ENCODE measurements at places on chromosomes 5 and 9.

DNA sequence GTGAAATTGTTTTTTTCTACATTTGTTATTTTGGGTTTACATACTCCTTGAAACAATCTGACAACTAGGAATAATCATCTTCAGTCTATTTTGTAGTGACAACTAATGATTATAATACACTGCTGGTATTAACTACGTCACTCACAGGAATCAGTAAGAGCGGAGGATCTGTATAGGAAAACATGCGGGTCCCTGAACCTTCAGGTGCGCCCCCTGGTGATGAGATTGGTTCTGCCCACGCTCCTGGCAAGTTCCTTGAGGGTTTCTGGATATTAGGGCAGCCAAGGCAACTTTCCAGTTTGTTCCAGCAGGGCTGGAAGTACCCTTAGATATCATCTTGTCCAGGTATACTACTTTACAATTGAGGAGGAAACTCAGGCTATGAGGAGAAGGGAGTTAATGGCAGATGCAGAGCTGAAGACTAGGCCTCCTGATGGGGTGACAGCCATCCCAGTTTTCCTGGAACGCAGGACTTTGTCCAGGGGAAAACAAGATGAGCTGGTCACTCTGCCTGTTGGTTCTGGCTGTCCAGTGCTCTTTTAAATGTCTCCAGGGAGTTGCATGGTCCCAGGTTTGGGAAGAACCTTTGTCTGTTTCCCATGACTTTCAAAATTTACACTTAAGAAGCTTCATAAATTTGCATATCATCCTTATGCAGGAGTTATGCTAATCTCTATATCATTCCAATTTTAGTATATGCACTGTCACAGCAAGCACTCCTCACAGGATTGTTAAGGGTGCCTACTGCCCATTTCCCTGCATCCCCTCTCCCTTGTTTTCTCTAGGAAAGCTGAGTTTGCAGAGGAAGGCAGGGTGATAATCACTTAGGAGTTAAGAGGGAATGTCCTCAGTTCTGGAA lies 14.9 kb upstream of the WNT8A start:
- DNase-seq = peak; percentile 74

DNA sequence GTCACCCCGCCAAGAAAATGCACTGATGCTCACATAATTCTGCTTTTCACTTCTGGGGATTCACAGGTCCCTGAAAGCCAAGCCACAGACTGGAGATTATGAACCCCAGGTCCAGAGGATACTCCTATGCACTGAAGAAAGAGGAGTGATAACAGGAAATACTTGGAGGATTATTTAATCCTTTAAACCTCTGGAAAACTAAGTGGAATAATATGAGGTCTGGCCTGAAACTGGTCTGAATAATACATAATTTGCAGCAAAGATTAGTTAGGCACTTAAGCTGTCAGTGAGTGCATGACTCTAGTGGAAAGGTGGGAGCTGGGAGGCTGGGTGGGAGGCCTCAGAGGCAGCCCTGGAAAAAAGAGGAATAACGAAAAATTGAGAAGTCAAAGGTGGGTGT lies 45.7 kb downstream of the MARCHF3 start:
- DNase-seq = no peak

- DNase-seq = no peak
These were observed 357.7 kb downstream of the NPR3 start for GRCh38 chr5:33068786-33069185.

DNA sequence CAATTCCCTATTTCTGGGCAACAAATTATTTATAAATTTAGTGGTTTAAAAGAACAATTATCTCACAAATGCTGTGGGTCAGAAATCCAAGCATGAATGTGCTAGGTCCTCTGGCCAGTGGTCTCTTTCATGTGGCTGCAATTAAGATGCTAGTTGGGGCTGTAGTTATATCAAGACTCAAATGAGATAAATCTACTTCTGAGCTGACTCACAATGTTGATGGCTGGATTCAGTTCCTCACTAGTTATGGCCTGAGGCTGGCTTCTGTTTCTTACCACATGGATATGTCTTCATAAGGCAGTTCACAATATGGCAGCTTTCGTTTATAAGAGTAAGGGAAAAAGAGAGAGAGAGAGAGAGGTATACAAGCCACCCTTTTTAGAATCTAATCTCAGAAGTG lies 717.0 kb downstream of the PRELID2 start:
- no peak for DNase-seq

GRCh38 chr9:128928624-128929023 lies 7.8 kb downstream of the PHYHD1 start:
- DNase-seq = no peak

GRCh38 chr5:74103131-74104023 lies 477.4 kb downstream of the ARHGEF28 start:
- DNase-seq = no peak

- peak; percentile 91 for DNase-seq
These were observed 15.8 kb upstream of the RAPGEF1 start for GRCh38 chr9:131755541-131756198.

GRCh38 chr9:89410641-89411350 lies 87.1 kb downstream of the SEMA4D start:
- DNase-seq = peak; percentile 70

GRCh38 chr9:826500-827280 lies 14.8 kb upstream of the DMRT1 start:
- DNase-seq = no peak

DNA sequence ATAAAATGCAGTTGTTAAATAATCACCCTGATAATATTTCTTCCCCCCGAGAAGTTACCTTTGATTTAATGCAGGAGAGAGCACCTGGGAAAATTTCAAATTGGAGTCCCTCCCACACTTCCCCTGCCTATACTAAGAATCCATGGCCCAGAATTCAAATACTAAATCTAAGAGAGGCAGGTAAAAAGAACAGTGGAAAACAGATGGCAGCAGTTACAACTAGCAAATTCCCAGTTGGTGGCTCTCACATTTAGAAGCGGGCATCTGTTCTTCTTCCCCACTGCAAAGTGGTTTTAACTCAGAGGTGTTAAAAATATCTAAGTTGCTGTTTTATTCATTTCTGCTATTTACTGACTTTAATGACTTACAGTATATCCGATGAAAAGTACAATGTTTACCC lies 210.4 kb upstream of the ELAVL2 start:
- DNase-seq = no peak

GRCh38 chr9:126470241-126470993 lies 143.3 kb upstream of the LMX1B start:
- DNase-seq = peak; percentile 62

GRCh38 chr9:110016340-110016739 lies 191.6 kb downstream of the C9orf152 start:
- DNase-seq = no peak

DNA sequence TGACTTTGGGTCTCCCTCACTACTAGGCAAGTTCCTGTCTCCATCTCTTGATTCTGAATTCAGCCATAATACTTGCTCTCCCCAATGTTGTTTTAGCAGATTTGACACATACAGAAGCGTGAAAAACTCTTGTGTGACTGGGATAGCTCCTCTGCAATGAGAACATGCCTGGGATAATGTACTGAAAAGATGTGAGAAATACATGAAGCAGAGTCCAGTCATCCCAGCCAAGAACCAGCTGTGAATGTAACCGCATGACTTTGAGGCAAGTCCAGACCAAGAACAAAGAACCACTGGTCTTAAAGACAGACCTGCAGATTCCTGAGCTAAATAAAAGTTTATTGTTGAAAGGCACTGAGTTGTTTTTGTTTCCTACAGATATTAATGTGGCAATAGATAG lies 135.0 kb downstream of the NMUR2 start:
- DNase-seq = no peak

- peak; percentile 73 for DNase-seq
These were observed 23.5 kb downstream of the GRAMD2B start for GRCh38 chr5:126446498-126447224.

GRCh38 chr5:157747766-157748700 lies 4.5 kb downstream of the LSM11 start:
- DNase-seq = no peak

- DNase-seq = no peak
These were observed 84.6 kb downstream of the USP20 start for GRCh38 chr9:129919841-129920240.

GRCh38 chr9:13322828-13323550 lies 43.5 kb upstream of the MPDZ start:
- no peak for DNase-seq

DNA sequence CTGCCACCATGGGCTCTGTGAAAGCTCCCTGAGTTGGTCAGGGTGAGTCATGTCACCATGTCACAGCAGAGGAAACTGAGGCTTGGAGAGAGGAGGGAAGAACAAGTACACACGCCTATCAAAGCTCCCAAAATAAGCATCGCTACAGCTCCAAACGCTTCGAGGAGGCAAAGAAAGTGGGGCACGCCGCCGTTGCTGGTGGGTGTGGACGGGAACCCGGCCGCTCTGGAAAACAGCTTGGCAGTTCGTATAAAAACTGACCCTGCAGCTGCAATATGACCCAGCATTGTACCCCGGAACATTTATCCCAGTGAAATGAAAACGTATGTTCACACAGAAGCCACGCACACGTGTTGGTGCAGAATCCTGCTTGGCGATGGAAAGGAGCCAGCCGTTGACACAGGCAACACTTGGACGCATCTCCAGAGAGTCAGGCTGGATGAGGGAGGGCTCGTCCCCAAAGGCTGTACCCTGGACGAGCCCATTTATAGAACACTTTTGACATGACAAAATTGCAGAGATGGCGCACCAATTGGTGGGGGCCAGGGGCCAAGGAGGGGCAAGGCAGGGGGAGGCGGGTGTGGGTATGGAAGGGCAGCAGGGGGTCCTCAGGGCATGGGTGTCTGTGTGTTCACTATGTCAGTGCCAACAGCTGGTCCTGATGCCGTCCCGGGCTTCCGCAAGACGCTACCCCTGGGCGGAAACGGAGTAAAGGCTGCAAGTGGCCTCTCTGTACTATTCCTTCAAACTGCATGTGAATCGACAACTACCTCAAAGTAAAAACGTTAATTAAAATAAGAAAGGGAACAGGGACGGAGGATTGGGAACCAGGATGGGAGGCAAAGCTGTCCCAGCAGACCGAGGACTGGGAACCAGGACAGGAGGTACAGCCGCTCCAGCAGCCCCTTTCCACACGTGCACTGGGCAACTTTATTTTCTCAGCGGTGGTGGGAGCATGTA lies 173.0 kb downstream of the OLFM1 start:
- DNase-seq = no peak

GRCh38 chr5:148484651-148485050 lies 100.9 kb downstream of the FBXO38 start:
- DNase-seq = no peak

- DNase-seq = no peak
These were observed 853.5 kb upstream of the DMAC1 start for GRCh38 chr9:8653111-8653510.

DNA sequence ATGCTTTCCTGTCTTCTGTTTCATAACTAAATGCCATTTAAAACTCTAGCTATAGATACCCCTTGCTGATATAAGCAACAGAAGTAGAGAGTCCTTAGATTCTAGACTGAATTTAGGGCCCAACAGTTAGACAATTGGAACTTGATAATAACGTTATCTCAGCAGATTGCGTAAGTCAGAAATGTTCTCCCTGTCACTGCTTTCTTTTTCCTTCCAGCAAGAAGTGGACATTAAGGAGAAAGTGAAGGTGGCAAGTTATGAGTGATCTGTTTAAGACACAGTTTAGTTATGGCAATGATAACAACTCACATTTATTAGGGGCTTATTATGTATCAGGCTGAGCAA lies 6.9 kb upstream of the GLIS3 start:
- DNase-seq = no peak

DNA sequence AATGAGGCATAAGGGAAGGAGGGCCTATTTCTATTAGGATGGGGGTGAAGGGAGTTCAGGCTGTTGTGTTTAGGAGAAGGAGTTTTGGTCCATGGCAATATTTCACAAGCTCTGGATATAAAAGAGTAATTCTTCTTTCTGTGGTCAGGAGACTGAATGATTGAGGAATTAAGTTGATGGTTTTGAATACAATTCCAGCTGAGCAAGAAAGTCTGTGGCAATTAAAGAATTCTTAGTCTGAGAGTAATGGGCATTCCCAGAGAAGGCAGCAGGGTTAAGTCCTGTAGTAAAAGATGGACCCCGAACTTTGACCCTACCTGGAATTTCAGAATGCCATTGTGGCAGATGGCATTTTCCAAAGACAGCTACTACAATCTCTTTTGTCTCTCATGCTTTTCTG lies 202.6 kb downstream of the TLE4 start:
- no peak for DNase-seq

- peak; percentile 85 for DNase-seq
These were observed 27.5 kb downstream of the SPARC start for GRCh38 chr5:151659001-151659754.

DNA sequence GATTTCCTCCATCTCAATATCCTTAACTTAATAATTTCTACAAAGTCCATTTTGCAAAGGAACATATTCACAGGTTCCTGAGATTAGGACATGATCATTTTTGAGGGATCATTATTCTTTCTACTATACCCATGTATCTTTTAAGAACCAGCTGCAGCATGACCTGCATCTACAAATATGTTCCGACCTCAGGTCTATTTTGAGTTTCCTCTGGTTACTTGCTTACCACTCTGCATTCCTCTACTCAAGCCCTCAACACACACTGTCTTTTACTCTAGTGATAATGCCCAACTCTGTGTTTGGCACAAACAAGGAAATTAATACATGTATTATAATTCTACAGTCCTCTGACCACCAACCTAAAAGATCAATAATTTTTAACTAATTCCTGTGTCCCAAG lies 386.1 kb downstream of the DNAH5 start:
- DNase-seq = no peak

DNA sequence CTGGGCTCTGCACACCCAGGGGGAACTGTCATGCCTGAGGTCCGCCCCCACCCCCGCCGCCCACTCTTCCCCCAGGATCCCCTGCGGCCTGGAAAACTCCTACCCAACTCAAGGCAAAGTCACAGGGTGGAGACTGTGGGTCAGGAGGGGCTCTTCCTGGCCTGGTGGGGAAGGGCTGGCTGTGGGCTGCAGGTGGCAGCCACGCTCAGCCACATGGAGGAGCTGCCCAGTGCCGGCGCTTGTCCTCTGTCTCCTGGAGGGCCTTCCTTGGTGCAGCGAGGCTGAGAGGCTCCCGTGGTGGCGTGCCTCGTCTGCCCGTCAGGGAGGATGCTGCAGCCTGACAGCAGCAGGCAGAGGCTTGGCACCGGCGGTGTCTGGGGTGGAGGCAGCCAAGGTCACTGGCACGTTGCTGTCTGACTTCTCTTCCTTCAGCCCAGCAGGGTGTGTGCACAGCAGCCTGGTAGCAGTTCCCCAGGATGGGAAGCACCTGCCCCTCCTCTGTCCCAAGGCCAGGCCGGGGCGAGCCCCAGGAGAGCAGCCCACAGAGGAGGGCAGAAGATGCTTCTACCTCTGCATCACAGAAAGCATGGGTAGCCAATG lies 78.1 kb downstream of the ADAMTS2 start:
- no peak for DNase-seq

GRCh38 chr5:37825334-37825915 lies 14.4 kb downstream of the GDNF start:
- no peak for DNase-seq

- no peak for DNase-seq
These were observed 68.1 kb upstream of the ERCC6L2 start for GRCh38 chr9:95807326-95807947.

GRCh38 chr9:78399153-78399552 lies 102.2 kb downstream of the PSAT1 start:
- no peak for DNase-seq

- no peak for DNase-seq
These were observed 466.9 kb upstream of the ARRDC3 start for GRCh38 chr5:91850031-91850430.

Data from activated CD8-positive, alpha-beta memory T cell treated with anti-CD3 and anti-CD28 coated beads, Interleukin-2, amount 10 ng/mL, durations not matched to agents 7 days and 5 days (primary cell).